ENCODE measurements at places on chromosomes 2 and 18. TPM values are rescaled to one million over a fixed set of nuclear protein-coding genes. Genes with fewer than 3 reads are reported as not detected.

DNA sequence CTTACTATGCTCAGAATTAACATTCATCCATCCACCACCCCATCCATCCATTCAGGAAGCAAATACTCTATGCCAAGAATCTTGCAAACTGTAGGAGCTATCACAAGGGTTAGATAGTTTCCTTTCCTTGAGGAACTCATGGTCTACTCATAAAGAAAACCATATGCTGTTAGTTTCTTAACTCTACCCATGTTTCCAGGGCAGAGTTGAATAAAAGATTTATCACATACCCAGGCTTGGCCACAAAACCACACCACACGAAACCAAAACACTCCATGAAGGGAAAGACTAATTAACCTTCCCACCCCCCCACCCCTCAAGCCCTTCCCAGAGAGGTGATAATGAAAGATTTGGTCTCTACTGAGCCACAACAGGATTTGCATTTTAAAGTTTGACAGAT, 23.7 kb upstream of the MSGN1 start:
- DNase-seq: no peak

DNA sequence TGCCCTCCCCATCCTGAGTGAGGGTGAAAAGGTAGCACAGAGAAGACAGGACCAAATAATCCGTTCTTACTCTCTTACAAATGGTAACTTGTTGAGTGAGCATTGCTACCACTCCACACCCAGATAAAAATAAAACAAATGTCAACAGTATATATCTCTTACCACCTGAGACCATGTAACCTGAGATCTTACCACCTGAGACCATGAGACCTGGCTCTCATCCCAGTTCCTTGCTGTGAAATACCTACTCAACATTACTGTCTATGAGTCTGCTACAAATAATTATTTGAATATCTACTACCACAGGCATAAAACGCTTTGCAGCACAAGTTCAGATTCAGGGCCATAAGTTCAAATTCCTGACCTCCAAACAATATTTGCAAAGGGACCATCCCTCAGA, 234.7 kb downstream of the C1D start:
- no peak for DNase-seq

- no peak for DNase-seq
Observed at GRCh38 chr2:239803102-239803765, 221.9 kb downstream of the NDUFA10 start.

DNA sequence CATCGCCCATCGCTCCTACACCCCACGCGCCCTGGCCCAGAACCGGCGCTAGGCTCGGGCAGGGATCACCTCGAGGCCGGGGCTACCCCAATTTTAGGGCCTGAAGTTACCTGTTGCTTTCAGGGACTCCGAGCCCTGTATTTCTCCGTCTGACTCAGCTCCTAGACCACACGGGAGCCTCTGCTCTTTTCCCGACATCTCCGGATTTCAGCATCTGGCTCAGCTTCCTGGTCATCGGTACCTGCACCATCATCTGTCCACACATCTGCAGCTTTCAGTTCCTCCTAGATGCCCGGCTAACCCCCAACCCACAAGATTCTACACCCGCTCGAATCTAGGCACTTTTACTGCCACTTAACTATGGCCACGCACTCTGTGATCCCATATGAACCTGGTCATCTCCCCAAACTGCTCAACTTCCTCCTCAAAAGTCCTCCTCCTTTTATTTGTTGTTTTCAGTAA, 12.1 kb upstream of the HMSD start:
- no peak for DNase-seq

GRCh38 chr2:204205538-204205937, 269.0 kb downstream of the ICOS start:
- DNase-seq: no peak

GRCh38 chr2:85247610-85248009, 80.2 kb downstream of the TGOLN2 start:
- DNase-seq: no peak

- DNase-seq: peak; percentile 71
Observed at GRCh38 chr2:66489436-66489835, 54.5 kb downstream of the MEIS1 start.

DNA sequence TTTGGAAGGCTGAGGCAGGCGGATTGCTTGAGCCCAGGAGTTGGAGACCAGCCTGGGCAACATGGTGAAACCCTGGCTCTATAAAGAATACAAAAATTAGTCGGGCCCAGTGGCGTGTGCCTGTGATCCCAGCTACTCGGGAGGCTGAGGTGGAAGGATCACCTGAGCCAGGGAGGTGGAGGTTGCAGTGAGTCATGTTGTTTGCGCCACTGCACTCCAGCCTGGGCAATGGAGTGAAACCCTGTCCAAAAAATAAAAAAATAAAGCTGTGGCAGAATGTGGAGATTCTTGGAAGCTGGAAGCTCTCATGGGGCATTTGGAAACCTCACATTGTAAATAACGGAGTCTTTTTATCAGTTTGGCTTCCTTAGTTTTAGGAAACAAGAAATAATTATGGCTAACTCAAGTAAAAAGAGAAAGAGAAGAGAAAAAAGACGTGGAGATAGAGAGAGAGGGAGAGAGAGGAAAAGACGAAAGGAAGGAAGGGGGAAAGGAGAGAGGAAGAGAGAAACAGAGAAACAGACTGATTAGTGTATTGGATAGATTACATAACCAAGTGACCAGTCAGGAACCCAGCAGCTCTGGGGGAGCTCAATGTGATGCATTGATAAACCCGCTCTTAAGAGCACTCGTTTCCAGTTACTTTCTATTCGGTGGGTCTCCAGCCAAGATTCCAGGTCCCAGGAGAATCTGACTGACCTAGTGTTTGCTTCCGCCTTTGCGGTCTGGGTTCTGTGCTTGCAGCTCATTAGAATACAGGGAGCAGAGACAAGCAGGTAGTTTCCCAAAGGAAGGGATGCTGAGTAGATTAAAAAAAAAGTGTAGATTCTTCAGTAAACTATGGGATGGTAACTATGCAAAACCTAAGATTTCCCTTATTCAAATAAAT, 1.1 kb upstream of the SPAST start:
- DNase-seq: peak; percentile 49

GRCh38 chr18:70368903-70369302, 80.1 kb downstream of the SOCS6 start:
- DNase-seq: no peak

DNA sequence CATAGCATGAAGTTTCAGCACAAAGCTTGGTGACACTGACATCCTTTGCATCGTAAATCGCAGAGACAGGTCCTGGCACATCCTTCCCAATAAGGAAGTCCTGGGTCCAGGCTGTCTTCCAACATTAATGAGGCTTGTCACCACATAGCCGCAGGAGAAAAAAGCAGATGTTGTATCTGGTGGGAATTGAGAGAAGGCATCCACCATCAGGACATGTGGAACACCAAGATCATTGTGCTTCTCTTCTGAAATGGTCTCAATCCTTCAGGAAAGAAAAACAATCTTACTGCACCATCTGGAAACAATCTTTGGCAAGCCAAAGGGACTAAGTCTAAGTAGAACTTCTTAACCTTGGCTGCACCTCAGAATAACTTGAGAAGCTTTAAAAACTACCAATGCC, 119.0 kb upstream of the ARHGAP28 start:
- DNase-seq: no peak

DNA sequence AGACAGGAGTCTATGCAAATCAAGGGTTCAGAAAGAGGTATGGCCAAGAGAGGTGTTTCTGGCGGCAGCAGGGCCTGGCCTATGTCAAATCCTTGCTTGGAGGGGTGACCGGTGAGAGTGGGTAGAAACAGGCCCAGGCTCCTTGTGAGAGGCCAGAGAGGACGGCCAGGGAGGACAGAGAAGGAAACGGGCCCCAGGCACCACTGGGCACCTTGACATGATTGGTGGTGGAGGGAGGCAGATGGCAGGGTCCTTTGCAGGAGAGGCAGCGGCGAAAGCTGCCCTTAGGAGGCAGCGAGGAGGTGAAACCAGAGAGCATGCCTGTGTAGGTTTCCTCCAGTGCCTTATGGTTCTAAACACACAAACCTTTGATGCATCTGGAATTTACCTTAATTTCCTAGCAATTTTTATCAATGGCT, 6.2 kb downstream of the RAMP1 start:
- no peak for DNase-seq

GRCh38 chr2:118431997-118432396, 343.7 kb downstream of the INSIG2 start:
- DNase-seq: no peak

DNA sequence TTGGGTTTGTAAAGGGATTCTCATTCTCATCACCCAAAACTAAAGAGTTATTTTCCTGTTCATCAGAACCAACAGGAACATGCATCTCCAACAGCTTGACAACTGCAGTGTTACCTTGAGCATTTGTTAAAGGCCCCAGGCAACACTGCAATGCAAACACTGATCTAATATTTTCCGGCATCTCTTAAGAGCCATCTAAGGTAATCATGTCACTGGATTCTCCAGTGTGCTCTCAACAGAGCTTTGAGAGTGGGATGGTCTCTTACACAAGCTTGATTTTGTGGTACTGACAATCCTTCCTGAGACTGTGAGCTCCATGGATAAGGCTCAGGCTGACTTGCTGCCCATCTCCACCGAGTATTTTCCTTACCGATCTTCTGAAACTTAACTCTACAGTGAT, 90.5 kb upstream of the ITGB6 start:
- DNase-seq: no peak

- no peak for DNase-seq
Observed at GRCh38 chr2:38886063-38886462, 3.6 kb upstream of the ARHGEF33 start.

Gene COL4A4
- not detected for total RNA-seq

Gene PAX8
- total RNA-seq: 0.22 TPM

Gene RAB6D
- not detected for total RNA-seq

Gene POTEI
- total RNA-seq: 0.16 TPM

Gene SIGLEC15
- total RNA-seq: not detected

Gene PROM2
- total RNA-seq: 0.60 TPM
